Dermis microvascular lymphatic vessel endothelial cell (primary cell): ENCODE measurements at places on chromosomes 11 and 22. TPM values are rescaled to one million over a fixed set of nuclear protein-coding genes. Genes with fewer than 3 reads are reported as not detected.

PATE4 gene
- total RNA-seq, result not detected in 2 replicates

SCGB1A1 gene
- total RNA-seq, result not detected in 2 replicates

KCNE3 gene
- 0.51 and 1.0 TPM in 2 replicates for total RNA-seq

CARD18 gene
- not detected in 2 replicates for total RNA-seq

RFPL3 gene
- not detected in 2 replicates for total RNA-seq

GLB1L2 gene
- 0.25 and 0.39 TPM in 2 replicates for total RNA-seq

MRGPRX4 gene
- total RNA-seq, result 0.51 and 2.9 TPM in 2 replicates

HPX gene
- 0.13 and 0.25 TPM in 2 replicates for total RNA-seq

SLC35C1 gene
- total RNA-seq, result 4.1 and 8.3 TPM in 2 replicates

OR4A16 gene
- total RNA-seq, result not detected in 2 replicates

PLEKHA7 gene
- total RNA-seq, result 1.8 and 3.4 TPM in 2 replicates

EXT2 gene
- total RNA-seq, result 119 and 128 TPM in 2 replicates

ACTN3 gene
- under 0.01 TPM in 2 replicates for total RNA-seq

OR56A1 gene
- total RNA-seq, result not detected in 2 replicates

MYOD1 gene
- not detected in 2 replicates for total RNA-seq

BARX2 gene
- total RNA-seq, result not detected in 2 replicates

EWSR1 gene
- 149 and 156 TPM in 2 replicates for total RNA-seq

SCARF2 gene
- 4.6 and 7.1 TPM in 2 replicates for total RNA-seq

TNNT3 gene
- not detected in 2 replicates for total RNA-seq

FAM180B gene
- not detected in 2 replicates for total RNA-seq

OR52I2 gene
- not detected in 2 replicates for total RNA-seq

IFITM10 gene
- total RNA-seq, result 0.39 and 1.3 TPM in 2 replicates

MMP20 gene
- not detected in 2 replicates for total RNA-seq

SCN3B gene
- 1.4 and 8.5 TPM in 2 replicates for total RNA-seq

LGALS12 gene
- not detected in 2 replicates for total RNA-seq

PSMA1 gene
- total RNA-seq, result 156 and 199 TPM in 2 replicates

THYN1 gene
- 43.5 and 52.0 TPM in 2 replicates for total RNA-seq

C11orf86 gene
- not detected in 2 replicates for total RNA-seq

SLC7A4 gene
- total RNA-seq, result not detected in 2 replicates

MPEG1 gene
- total RNA-seq, result not detected in 2 replicates
